ENCODE measurements at places on chromosomes 1 and 21.

DNA sequence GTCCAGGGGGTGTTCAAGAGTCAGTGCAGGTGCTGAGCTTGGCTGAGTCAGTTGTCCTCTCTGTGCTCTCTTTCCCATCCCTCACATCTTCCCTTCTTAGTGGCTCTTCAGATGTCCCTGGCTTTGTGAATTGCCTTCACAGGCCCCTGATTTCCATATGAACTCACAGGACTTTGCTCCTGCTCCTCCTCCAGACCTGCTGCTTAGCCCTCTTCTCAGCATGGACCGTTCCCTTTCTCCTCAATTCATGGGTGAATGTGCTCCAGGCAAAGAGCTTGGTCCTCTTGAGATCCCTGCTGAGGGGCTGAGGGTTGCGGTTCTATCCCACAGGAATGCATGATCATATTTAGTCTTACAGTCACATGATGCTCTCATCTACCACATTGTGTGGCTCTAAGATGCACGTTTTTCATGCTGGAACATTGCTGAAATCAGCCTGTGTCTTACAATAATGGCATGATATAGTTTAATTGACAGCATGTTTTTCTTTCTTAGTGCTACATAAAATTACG is 30.5 kb downstream of the CACNA1E start:
- DNase-seq, result no peak

- DNase-seq, result peak; percentile 32
These were observed 37.4 kb downstream of the TRIT1 start for GRCh38 chr1:39845569-39846566.

DNA sequence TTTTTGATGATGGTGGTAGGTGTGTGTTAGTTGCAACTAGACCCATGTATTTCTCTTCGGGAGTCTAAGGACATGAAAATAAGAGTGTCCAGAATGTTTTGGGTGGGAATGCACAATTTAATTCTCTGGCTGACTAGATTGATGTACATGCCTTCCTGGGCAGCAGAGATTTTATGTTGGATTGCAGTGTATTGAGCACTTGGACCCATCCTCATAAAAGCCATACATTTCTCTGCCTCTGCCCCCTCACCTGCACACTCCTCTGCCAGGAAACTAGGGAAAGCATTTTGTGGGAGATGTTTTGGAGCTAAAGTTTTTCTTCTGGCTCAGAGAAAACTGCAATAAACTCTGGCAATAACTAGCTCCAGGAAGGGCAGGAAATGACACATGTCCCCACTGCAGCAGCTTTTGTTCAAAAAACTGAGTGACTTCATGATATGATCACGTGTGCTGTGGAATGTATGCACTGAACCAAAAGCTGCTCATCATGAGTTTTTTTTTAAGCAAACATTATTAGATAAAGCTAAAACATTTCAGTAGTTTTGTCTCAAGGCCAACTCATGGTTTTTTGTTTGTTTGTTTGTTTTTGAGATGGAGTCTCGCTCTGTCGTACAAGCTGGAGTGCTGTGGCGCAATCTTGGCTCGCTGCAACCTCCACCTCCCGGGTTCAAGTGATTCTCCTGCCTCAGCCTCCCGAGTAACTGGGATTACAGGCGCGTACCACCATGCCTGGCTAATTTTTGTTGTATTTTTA is 17.6 kb downstream of the RIT1 start:
- DNase-seq, result peak; percentile 23

- no peak for DNase-seq
These were observed 5.0 kb downstream of the NGF start for GRCh38 chr1:115332813-115333608.

- DNase-seq, result no peak
These were observed 131.1 kb upstream of the JUN start for GRCh38 chr1:58914925-58915324.

DNA sequence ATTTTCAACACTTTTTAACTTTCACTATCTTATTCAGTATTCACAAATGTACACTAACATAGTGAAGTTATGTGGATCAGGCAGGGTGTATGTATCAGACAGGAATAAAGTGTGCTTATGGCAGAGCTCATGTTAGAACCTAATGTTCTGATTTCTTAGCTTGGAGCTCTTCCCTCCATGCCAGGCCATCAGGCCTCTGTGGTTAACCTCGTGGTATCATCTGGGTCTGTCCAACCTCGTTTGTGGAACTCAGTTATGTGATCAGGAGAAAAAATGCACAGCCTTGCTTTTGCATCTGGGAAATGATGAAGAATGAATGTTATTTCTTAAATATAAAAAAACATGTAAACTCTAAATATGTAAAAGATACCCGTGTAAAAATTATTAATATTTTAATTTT is 86.9 kb downstream of the MPZL1 start:
- no peak for DNase-seq

DNA sequence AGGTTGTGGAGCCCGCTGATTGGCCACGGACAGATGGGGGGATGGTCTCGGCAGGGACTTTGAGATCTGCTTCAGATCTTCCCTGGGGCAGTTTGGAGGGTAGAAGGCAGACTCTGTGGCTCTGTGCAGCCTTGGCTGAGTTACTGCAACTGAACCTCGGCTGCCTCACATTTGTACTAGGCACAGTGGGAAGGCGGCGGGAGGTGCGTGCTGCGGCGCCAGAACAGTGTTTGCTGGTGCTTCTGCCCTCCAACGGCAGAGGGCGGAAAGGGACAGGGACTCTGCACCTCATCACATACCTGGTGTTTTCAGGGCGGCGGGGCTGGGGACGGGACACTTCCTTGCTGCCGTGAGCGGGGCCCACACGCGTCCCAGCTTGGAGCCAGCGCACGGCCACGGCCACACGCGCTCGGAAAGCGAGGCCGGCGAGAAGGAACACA is 26.2 kb downstream of the SLC66A1 start:
- peak; percentile 62 for DNase-seq

GRCh38 chr1:225532240-225532944 is 104.6 kb upstream of the LBR start:
- no peak for DNase-seq

DNA sequence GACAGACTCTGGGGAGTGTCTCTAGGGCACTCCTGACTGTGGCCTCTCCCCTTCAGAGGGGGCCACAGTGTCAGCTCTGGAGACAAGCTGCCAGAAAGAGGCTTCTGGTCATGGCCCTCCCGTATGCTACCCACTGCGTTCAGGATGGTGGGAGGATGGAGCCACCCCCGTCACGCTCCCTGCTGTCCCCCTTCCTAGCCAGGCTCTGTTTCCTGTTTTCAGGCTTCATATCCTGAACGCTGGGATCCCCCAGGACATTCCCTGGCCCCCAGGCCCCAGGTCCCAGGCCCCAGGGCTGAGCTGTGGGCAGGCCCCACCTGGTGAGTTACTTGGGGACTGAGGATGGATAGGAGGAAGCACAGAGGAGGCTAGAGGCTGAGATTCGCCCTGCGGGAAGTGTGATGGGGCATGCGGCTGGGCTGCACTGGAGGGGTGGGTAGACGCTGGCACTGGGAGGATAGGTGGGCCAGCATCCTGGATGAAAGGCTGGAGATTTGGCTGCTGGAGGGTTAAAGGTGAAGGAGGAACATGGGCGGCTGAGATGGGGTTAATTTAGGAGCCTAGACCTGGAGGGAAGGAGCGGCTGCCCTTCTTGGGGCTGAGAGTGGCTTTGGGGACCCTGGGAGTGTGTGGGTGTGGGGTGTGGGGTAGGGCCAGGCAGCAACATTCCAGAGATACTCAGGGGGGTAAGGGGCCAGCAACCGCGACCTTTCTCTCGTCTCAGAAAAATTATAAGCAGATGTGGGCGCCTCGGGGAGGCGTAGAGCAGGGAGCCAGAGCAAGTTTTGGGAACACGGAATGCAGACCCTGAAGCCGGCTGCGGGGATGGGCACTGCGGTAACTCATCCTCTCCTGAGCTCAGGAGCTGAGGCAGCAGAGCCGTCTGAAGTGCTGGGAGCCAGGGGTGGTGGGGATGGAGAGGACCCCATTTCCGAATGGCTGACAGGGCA is 8.7 kb downstream of the PEAR1 start:
- no peak for DNase-seq

DNA sequence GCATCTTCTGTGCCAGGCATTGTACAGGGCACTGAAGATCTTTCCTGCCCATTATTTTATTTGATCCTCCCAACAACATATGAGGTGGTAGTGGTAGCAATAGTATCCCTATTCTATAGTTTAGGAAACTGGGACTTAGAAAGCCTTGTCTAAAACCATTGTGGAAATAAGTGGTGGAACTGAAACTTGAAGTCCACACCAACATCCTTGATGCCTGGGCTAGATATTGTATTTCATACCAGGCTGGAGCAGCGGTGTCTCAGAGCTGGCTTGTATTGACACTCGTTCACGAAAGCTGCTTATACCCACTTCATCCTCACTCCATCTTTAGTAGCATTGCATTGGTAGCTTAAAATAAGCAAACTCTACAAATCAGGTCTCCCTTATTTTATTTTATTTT is 9.7 kb upstream of the CTSS start:
- DNase-seq, result no peak

GRCh38 chr21:37564341-37564923 is 197.9 kb downstream of the DYRK1A start:
- peak; percentile 35 for DNase-seq

DNA sequence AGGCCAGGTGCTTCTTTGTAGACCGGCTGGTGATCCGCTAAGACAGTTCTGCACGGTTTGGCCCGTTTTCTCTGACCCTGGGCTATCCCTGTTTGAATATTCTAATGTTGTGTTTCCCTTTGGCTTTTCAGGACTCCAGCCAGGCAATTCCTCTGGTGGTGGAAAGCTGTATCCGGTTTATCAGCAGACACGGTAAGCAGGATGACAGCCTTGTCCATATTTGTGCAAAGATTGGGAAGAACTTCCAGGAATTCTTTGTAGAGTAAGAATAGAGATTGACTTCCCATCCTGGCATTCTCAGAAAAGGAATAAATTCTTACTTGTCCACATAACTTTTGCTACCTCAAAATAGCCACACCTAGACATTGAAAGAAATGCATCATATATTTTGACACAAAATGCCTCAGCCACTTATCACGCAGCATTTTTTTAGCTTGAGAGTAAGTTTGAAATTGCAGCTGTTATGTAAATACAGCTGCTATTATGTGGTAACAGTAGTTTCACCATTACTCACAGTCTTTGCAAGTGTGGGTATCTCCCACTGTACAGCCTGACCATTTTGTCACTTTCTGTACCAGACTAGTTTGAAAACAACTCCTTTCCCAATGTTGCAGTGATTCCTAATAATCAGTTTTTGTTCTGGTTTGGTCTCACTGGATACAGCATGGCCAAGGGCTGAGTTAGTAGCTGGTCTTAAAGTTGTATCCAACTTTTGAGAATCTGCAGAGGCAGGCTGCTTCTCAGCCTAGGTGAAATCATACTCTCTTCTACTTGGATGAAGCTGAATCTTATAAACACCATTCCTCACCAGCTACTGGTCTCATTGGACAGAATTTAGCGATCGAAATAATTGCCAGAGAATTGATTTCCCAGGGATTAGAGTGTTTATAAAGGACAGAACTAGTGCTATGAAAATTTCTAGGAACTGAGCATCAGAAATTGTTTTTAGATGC is 40.0 kb upstream of the IKBKE start:
- no peak for DNase-seq

DNA sequence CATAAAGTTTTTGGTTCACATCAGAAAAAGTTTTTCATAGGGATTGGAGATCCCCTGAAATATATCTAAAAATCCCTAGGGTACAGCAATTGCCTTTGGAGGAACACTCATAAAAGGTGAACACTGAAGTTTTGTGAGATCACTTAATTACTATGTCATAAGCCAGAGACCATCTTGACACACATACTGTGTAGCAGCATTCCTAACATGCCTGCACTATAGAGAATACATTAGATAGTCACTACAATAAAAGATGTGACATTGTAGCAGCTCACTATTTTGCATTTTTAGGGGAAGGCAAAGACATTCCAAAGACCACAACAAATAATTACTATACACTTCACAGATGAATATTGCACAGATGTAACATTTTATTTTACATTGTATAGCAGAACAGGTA is 779.9 kb downstream of the KCNT2 start:
- DNase-seq, result no peak

GRCh38 chr1:165907256-165907857 is 79.9 kb downstream of the UCK2 start:
- no peak for DNase-seq

GRCh38 chr1:203751051-203751450 is 13.9 kb upstream of the LAX1 start:
- DNase-seq, result no peak

Measured in iPS-NIHi11 (cell line).